ENCODE measurements at places on chromosomes 12 and 14. TPM values are rescaled to one million over a fixed set of nuclear protein-coding genes. Genes with fewer than 3 reads are reported as not detected.
A peak's percentile ranks its signal among the peaks of the same experiment; 100 is the strongest.

DPPA3 gene
- total RNA-seq = not detected

APOLD1 gene
- total RNA-seq = 3.4 TPM

GRCh38 chr14:73792481-73792880 is 59.1 kb upstream of the PTGR2 start:
- no peak for DNase-seq

- DNase-seq = peak; percentile 41
Measured at GRCh38 chr14:102510616-102511520, 1.3 kb upstream of the ANKRD9 start.

- DNase-seq = peak; percentile 58
Measured at GRCh38 chr12:11875414-11875935, 195.3 kb upstream of the BCL2L14 start.

- no peak for DNase-seq
Measured at GRCh38 chr14:71319666-71320065, 412.4 kb downstream of the PCNX1 start.

GRCh38 chr12:21337453-21337852 is 2.7 kb upstream of the SLCO1A2 start:
- DNase-seq = no peak

DNA sequence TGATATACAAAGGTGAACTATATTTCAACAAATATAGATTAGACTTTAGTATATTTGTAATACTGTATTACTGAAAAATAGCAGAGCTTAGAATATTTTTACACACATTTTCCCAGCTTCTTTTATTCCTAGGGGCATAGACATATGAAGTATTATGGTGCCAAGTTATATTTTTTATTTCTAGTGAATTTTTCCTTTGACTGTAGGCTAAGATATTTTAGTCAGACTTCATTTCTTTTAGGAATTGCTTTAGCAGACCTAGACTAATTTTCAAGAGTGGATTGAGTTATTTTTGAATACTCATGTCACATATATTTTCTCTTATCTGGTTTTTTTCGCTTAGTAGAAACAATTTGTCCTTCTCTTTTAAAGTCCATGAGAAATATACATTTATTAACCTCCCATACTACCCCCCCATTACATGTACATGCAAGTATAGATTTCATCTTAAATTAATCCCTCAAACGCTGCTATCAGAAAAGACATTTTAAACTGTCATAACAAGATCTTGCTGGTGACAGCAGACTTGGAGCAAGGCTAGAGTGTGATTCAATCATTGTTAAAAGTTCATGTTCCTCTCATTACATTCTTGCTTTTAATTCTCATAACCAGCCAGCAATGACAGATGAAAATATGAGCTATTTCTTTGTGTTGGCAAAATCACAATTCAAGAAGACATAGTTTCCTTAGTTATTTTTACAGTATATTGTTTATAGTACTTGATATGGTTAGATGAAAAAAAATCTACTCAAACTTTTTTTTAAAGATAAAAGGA is 456.1 kb downstream of the AEBP2 start:
- no peak for DNase-seq

NGB gene
- not detected for total RNA-seq

- no peak for DNase-seq
Measured at GRCh38 chr12:71703206-71703605, 17.3 kb downstream of the TMEM19 start.

YAF2 gene
- total RNA-seq = 39.5 TPM

C12orf50 gene
- not detected for total RNA-seq

- DNase-seq = no peak
Measured at GRCh38 chr12:88549929-88550328, 30.3 kb downstream of the KITLG start.

DNA sequence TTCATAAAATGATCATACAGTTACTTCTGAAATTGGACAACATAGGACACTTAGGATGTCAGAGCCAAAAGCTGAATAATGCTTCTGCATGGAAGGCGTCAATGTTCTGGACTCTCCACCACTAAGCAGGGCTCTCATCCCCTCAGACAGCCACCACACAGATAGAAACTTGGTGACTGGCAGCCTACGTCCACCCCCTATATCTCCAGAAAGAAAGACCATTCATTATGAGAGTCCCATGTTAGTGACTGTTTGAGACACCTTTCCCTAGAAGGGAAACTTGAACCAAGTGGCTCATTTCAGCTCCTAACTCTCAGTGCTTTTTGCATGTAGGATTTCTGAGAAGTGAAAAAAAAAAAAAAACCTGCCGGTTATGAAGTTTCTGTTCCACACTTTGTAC is 251.0 kb upstream of the FKBP4 start:
- DNase-seq = peak; percentile 41

PLEKHD1 gene
- total RNA-seq = 0.05 TPM

- DNase-seq = no peak
Measured at GRCh38 chr14:76484355-76484754, 108.4 kb downstream of the ESRRB start.

GRCh38 chr12:47509398-47509851 is 196.4 kb downstream of the RPAP3 start:
- DNase-seq = no peak

NUAK1 gene
- total RNA-seq = not detected

- DNase-seq = no peak
Measured at GRCh38 chr12:71652656-71653055, 11.0 kb downstream of the ZFC3H1 start.

WNT1 gene
- total RNA-seq = not detected

DNA sequence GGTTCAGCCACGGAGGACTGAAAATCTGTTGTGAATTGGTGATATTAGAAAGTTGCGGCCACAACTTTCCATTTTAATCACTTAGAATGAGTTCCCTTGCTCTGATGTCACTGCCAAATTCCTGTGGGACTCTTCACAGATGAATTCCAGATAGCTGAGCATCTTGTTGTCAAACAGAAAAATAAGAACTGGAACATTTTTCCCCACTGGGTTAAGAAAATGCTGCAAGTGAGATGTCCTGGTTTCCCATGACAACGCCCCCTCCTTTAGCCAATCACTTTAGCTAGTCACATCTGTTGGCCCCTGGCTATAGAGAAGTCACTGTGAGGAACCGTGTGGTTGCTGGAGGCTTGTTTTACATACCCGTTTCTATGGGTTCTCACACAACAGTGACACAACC is 135.9 kb downstream of the KTN1 start:
- DNase-seq = no peak

- no peak for DNase-seq
Measured at GRCh38 chr12:54590978-54591591, 2.6 kb upstream of the PPP1R1A start.

- peak; percentile 56 for DNase-seq
Measured at GRCh38 chr14:50342221-50343078, 30.3 kb downstream of the DMAC2L start.

DNA sequence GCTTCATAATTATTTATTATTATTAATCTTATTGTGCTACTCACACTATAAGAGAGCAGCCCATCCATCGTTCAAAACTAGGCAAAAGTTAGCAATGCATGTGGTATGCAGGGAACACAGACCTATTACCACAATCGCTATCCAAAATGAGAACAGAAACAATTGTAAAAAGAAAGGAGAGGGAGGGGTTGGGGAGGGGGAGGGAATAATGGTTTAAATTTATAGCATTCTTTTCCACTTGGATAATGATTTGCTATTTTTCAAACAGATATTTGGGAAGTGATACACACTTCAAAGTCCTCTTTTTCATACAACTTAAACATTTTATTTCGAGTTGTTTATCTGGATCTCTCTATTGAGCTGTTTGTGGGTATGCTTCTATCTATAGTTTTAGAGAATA is 248.6 kb upstream of the SOX5 start:
- no peak for DNase-seq

PRKAB1 gene
- 29.3 TPM for total RNA-seq

DNA sequence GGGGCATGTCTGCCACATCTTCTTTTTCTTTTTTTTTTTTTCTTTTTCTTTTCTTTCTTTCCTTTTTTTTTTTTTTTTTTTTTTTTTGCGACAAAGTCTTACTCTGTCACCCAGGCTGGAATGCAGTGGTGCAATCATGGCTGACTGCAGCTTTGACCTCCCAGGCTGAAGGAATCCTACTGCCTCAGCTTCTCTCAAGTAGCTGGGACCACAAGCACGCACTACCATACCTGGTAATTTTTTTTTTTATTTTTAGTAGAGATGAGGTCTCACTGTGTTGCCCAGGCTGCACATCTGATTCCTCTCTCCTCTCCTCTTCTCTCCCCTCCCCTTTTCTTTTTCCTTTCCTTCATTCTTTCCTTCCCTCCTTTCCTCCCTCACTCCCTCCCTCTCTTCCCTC is 18.5 kb downstream of the SLC15A5 start:
- no peak for DNase-seq

- peak; percentile 63 for DNase-seq
Measured at GRCh38 chr12:54991161-54991990, 6.8 kb upstream of the TESPA1 start.

LYZ gene
- not detected for total RNA-seq

GRCh38 chr14:25267186-25267585 is 217.2 kb upstream of the STXBP6 start:
- no peak for DNase-seq

DNA sequence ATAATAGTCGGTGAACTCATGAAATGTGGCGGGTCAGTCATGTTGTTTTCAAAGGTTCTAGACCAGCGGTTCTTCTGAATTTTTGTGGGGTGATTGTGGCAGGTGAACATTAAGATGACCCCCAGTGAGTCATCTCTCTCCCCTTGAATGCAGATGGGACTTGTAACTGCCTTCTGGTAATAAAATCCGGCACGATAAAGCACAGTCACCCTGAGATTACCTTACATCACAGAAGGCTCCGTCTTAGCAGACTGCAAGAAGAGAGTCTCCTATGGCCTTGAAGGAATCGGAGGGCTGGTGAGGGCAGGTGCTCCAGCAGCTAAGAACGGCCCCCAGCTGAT is 189.6 kb downstream of the FOXN3 start:
- no peak for DNase-seq

DNA sequence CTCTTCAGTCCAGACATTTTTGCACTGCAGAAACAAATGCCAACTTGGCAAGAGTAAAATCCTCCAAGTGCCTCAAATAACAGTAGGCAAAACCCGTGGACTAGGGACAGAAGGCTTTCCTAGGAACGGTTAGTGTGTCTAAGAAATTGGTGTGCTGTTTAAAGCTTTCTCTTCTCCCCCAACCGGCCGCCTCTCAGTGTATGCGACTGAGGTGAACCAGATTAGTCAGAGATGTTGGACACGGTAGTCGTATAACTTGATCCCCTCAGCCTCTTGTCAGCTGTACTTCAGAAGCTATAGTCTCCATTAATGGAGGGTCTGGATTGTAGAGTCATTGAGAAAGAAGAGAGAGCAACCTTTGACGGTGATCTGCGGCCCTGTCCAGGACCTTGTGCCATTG is 21.7 kb downstream of the PPFIBP1 start:
- no peak for DNase-seq

DNA sequence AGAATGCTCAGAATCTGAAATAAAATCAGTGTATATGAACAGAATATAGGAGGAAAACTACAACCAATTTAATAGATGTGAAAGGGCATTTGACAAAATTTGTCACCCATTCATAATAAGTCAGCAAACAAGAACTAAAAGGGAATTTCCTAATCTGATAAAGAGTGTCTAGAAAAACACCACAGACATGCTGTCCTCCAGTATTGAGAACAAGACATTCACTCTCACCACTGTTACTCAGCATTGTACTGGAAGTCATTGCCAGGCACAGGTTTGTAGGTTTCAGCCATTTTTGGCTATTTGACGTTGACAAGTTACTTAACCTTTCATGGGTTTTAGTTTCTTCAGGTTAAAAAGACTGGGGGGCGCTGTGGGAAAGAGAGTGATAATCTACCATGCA is 13.2 kb downstream of the EIF2S1 start:
- peak; percentile 49 for DNase-seq

DNA sequence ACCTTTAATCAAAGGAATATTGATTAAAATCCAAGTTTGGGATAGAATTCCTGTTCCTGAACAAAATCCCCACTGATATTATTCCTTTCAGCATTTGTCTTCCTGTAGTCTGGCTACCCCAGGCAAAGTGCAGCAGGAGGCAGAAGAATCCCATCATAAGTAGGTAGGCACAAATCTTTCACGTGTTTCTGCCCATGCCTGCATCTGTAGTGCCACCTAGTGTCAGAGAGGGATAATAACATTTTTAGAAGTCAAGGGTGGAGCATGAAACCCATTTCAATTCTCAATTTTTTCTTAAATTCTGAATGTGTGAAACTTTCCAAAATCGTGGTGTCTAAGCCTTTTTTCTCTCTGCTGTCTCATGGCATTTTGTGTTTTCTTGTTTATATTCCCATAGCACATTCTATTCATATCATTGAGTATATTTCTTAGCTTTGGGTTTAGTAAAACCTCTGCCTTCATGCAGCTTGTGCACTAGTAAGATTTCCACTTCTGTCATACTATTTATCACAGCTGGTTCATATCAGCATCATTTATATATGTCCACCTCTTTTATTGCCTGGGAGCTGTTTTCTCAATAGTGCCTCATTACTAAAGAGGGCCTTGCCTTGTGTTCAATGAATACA is 47.8 kb upstream of the RERG start:
- peak; percentile 45 for DNase-seq

- DNase-seq = no peak
Measured at GRCh38 chr12:3119192-3119755, 42.1 kb downstream of the TSPAN9 start.

SLC38A4 gene
- not detected for total RNA-seq

- DNase-seq = no peak
Measured at GRCh38 chr14:96205978-96206360, 1.3 kb downstream of the BDKRB2 start.

DNA sequence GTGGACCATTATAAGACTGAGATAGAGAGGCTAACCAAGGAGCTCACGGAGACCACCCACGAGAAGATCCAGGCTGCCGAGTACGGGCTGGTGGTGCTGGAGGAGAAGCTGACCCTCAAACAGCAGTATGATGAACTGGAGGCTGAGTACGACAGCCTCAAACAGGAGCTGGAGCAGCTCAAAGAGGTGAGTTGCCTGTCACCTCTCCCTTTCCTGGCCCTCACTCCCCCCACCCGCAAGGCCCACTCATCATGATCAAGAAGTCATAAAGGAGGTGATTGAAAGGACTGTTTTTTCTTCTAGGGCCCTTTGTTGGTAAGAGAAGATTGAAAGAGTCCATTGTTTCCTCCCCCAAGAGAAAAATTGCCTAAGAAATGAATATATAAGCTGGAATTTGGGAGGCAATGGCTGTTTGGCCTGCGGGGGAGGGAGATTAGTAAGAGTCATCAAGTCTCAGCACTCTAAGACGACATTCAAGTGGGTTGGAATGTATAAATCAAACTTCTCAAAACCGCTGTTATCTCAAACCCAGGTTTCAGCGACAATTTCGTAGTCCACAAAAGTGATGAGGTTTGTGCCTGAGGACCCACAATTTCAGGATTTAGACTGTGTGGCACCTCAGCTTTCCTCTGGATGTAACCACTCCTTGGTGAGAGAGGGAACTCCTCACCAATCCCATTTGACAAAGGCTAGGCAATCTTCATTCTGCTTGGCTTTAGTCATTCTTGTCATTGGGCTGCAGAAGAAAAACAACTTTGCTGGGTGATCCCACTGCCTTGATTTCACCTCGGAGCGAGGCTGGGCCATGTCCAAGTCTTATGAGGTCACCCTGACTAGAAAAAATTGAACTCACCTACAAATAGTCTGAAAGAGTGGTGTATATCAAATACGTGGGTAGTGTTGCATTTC is 966 bp downstream of the BICD1 start:
- peak; percentile 60 for DNase-seq

All from activated CD4-positive, alpha-beta memory T cell treated with anti-CD3 and anti-CD28 coated beads for 36 hours (primary cell).